ENCODE measurements at places on chromosomes 11 and 22.

- no peak for DNase-seq
These were observed 5.4 kb downstream of the HINFP start for GRCh38 chr11:119126675-119127268.

DNA sequence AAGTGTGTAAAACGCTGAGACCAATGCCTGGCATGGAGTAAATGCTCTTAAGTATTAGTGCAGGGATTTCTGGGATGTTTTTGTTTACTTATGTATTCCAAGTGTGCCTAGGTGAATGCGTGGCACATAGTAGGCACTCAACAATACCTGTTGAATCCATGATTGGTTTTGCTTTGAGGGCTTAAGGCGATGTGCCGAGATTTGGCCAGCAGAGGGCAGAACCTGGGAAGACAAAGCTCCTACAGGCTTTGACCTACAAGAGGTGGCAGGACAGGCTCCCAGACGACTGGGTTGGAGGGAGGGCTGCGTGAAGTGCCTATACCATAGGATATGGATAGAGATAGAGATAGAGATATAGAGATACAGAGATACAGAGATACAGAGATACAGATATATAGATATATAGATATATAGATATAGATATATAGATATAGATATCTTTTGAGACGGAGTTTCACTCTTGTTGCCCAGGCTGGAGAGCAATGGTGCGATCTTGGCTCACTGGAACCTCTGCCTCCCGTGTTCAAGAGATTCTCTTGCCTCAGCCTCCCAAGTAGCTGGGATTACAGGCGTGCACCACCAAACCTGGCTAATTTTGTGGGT is 13.9 kb downstream of the KCNE3 start:
- DNase-seq, result peak; percentile 52

DNA sequence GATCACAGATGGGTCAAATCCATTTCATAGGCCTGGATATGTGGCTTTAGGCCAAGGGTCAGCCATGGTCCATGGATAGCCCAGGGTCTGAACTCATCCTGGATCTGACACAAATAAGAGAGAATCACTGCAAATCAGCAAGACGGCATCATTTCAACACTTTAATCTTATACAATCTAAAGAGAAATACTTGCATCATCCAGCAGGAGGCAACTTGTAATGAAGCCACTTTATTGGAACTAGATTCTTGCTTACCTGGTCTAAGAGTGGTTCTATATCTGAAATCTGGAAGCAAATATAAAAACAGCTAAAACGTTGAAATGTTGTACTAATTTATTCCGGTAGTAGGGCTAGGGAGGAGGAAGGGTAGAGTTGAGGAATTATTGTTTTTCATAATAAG is 870.1 kb downstream of the JRKL start:
- DNase-seq, result no peak

GRCh38 chr11:24124876-24125275 is 372.0 kb upstream of the LUZP2 start:
- DNase-seq, result no peak

DNA sequence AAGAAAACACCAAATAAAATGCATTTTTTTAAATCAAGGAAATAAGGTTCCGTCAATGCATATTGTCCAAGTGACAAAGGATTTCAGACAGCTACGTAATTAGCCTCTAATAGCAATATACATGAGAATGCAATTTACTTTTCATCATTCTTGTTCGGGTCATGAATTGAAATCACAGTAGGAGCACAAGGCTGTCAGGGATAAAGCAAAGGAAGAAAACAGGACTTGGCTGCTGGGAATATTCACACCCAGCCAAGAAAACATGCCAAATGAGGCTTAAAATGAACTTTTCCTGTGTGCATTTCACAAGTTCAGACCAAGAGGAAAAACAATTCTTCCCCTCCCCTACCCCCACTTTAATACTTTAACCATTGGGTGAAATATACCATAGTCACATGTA is 188.6 kb downstream of the CWF19L2 start:
- peak; percentile 16 for DNase-seq

DNA sequence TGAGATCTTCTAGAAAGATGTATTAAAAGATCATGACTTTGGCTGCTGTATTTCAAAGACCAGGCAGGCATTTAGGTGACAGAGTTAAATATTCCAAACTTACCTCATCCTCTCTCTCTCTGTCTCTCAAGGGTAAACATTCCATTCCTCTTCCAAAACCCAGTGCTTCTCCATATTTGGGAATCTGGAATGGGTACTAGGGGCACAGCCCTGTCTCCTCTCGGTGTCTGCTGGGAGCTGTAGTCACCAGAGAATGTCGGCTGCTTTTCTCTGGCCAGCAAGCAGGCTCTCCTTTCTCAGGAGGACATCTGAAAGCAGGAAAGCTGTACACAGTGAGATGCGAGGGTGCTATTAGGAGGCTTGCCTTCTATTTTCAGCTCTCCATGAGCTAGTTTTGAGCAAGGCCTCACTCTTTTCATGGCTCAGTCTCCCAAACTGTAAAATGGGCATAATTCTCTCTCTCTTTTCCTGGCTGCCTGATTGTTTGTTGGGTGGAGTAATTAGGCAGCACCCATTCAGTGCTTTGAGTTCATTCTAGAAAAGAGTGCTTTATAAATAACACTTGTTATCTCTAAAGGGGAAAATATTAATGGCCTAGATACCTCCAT is 9.3 kb upstream of the PEX26 start:
- no peak for DNase-seq

GRCh38 chr11:8288824-8289491 is 25.3 kb upstream of the LMO1 start:
- no peak for DNase-seq

DNA sequence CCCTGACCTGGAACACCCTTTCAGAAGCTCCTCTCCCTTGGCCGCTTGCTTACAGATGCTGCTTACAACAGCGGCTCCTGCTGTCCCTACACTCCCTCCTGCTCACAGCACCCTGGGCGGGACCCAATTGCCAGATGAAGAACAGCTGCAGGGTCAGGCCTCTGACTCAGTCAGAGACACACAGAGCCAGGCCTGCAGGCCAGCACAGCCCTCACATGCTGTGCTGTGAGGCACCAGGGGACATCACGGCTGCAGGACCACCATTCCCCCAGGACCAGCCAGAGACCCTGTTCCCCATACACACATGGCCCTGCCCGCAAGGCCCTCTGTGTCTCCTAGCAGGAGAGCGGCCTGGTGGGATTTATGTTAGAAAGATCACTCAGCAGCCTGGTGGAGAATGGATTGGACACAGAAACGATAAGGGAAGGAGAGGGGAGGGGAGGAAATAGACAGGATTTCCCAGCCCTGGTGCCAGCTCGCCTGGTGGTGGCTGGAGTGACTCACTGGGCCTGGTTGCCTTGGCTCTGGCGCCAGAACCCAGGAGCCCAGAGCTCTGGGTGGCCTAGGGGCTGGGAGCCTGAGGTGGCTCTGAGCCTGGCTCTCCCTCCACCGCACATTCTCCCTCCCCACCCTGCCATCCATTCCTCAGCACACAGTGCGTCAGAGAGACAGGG is 6.7 kb downstream of the CAPN5 start:
- DNase-seq, result no peak

DNA sequence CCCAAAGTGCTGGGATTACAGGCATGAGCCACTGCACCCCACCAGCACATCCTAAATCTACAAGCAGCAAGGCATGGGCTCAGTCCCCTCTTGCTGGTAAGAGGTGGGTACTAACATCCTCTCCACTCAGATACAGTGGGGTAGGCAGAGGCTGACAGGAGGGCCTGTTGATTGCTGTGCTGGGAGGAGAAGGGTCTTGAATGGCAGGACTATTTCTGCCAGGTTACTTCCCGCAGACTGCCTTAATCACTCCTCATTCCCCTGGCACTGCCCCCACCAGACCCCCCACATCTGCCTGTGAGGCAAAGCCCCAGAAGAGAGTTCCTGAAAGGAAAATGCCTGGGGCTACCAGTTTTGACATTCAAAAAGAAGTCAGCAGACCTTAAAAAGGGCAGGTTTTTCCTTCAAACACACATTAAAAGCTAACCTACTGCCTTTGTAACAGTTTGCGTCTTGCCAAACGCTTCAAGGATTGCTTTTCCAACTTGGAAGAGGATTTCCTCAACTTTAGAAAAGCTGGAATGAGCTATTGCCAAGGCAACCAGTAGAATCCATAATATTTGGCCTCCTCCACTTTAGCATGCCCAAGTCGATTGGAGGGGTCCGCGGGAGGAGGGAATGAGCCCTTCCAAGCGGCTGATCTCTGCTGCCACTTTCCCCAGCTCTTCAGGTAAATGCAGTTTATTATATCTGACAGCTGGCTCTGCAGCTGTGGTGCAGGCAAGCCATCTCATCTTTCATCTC is 62.0 kb downstream of the FDX1 start:
- no peak for DNase-seq

GRCh38 chr11:59479906-59480305 is 6.8 kb downstream of the OR4D10 start:
- no peak for DNase-seq

DNA sequence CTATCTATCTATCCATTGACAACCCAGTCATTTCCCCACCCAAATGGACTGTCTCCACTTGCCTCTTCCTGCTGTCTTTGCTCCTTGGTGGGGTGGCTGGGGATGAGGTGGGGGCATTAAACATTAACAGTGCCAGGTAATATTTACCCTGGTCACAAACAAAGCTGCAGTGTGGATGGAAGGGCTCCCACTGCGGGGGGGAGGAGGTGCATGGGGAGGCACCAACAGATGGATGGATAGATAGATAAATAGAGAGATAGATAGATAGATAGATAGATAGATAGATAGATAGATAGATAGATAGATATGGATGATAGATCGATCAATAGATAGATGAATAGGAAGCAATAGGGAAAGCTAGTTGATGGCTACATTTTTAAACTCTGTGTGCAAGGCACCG is 2.3 kb upstream of the FXYD2 start:
- DNase-seq, result no peak

DNA sequence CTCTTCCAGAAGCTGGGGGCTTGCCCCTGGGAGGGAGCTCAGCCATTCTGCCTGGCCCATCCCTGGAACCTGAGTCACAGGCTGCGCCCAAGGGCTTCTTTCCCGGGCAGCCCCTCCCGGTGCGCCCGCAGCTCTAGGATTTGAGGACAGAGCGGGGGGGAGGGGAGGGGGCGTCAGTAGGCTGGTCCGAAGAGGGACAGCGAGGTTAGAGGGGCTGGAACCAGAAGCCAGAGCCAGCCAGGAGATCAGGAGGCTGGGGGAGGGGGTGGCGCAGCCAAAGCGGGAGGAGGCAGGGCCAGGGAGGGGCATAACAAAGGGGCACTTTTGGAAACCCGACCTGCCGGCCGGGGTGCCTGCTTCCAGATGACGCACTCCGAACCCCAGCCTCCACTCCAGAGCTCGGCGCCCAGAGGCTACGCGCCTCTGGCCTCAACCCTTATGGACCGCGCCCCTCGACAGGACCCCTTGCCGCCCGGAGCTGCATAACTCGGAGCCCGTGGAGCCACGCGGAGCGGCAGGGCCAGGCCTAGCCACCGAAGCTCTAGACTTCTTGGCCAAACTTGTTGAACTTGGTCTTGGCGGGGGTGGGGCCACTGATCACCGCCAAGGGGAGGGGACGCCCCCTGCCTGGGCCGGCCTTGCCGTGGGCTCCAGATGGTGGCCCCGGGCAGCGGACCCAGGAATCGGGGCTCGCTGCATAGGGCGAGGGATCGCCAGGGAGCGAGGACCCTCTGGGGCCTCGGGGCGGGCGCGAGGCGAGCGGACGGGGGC is 744 bp downstream of the PACSIN3 start:
- DNase-seq, result peak; percentile 62

GRCh38 chr11:73151416-73151815 is 9.3 kb upstream of the FCHSD2 start:
- DNase-seq, result no peak

GRCh38 chr11:127804747-127805400 is 782.5 kb downstream of the ETS1 start:
- no peak for DNase-seq

- no peak for DNase-seq
These were observed 19.5 kb upstream of the SIK3 start for GRCh38 chr11:117117681-117118080.

- DNase-seq, result no peak
These were observed 19.6 kb downstream of the KCTD21 start for GRCh38 chr11:78168539-78169477.

- no peak for DNase-seq
These were observed 9.2 kb downstream of the SIPA1 start for GRCh38 chr11:65646958-65647701.

DNA sequence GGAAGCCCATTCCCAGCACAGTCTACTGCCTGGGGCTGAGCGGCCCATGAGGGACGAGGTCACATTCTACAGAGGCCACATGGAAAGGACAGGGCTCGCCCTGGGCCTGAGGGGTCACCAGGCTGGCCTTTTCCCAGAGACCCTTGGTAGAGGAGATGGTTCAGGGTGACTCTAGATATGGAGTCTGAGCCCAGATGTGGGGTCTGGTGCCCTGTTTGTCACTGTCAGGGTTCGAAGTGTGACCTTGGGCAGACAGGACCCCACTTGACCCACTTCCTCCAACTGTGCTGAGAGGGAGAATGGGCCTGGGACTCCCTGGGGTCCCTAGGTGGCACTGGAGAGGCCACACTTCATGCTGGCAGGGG is 81.0 kb downstream of the MYEOV start:
- no peak for DNase-seq

GRCh38 chr22:43880541-43880991 is 11.2 kb downstream of the PNPLA5 start:
- DNase-seq, result no peak

- DNase-seq, result no peak
These were observed 1.5 kb downstream of the LARGE1 start for GRCh38 chr22:33918676-33919365.

- DNase-seq, result no peak
These were observed 6.5 kb downstream of the HBG1 start for GRCh38 chr11:5242933-5243815.

- DNase-seq, result no peak
These were observed 85.8 kb upstream of the FGF3 start for GRCh38 chr11:69904974-69905535.

- no peak for DNase-seq
These were observed 1328.7 kb downstream of the TBC1D22A start for GRCh38 chr22:48091060-48091650.

DNA sequence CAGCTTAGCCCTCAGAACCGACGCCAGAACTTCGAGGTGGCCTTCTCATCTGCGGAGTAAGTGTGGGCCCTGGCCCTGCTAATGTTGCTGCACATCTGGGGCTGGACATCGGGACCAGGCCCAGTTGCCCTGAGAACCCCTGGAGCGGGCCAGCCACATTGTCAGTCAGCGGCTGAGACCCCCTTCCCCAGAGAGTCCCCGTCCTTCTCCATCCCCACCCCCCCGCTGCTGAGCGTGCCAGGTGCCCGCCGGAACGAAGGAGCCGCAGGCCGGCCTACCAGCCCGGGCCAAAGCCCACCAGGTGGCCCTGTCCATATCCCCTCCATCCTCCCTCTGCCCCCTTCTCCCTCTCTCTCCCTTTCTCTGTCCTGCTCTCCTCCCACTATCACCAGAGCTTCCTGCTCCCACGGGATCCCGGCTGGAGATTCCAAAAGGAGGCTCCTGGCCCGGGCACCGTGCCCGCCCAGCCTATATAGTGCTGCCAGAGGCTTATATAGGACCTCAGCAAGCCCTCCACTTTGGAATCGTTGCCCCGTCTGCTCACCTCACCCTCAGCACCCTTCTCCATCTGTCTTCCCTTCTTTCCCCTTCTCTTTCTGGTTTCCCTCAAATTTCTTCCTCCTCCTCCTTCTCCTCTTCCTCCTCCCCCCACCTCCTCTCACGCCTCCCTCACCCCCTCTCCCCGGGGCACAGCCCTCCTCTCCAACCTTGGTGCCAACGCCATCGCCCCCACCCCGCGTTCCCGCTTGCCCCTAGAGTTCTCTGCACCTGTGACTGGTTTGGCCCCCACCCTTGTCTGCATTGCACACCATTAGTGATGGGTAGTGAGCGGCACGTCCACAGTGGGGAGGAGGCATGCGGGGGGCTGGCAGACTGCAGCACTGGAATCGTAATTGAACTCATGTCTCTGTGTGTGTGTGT is 7.3 kb downstream of the SELENOM start:
- DNase-seq, result no peak
